Immature natural killer cell (primary cell): ENCODE measurements at places on chromosomes 13 and 19. TPM values are rescaled to one million over a fixed set of nuclear protein-coding genes. Genes with fewer than 3 reads are reported as not detected.

LHB gene
- polyA plus RNA-seq: not detected

ONECUT3 gene
- not detected for polyA plus RNA-seq

AMER2 gene
- polyA plus RNA-seq: not detected

CFAP97D2 gene
- 0.40 TPM for polyA plus RNA-seq

DCT gene
- 0.12 TPM for polyA plus RNA-seq

GRIK5 gene
- polyA plus RNA-seq: not detected

PGLYRP2 gene
- not detected for polyA plus RNA-seq

SAFB gene
- 6.4 TPM for polyA plus RNA-seq

KCNN4 gene
- 0.19 TPM for polyA plus RNA-seq

RAB4B gene
- 129 TPM for polyA plus RNA-seq

TLE6 gene
- 0.34 TPM for polyA plus RNA-seq

STRN4 gene
- polyA plus RNA-seq: 10.8 TPM

IL17D gene
- polyA plus RNA-seq: 0.32 TPM

PSG7 gene
- polyA plus RNA-seq: not detected

ANKLE1 gene
- not detected for polyA plus RNA-seq

CGB3 gene
- polyA plus RNA-seq: not detected

SBK2 gene
- not detected for polyA plus RNA-seq

FXYD7 gene
- 2.1 TPM for polyA plus RNA-seq

GJB2 gene
- polyA plus RNA-seq: not detected

CCDC8 gene
- not detected for polyA plus RNA-seq

HPN gene
- polyA plus RNA-seq: not detected

CASP14 gene
- not detected for polyA plus RNA-seq

SYNE4 gene
- not detected for polyA plus RNA-seq

AXL gene
- 0.61 TPM for polyA plus RNA-seq

PTH2 gene
- not detected for polyA plus RNA-seq

ZNF333 gene
- polyA plus RNA-seq: 15.1 TPM

KLK12 gene
- not detected for polyA plus RNA-seq

ERF gene
- 3.4 TPM for polyA plus RNA-seq
